ENCODE measurements at places on chromosomes 5 and 9.

DNA sequence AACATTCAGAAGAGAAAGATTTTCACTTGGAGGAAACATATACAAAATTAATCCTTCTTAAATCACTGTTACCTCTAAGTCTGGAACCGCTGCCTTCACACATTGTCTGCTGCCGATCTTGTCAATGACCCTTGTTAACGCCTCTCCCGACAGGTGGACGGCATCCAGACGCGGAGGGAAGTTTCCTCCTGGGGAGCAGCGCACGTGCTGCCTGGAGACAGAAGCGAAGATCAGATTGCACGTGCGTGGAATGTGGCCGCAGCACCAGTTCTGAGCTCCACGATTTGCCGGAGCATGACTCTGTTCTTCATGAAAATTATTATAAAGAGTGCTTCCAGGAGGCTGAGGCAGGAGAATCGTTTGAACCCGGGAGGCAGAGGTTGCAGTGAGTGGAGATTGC is 183.6 kb upstream of the IRX4 start:
- peak; percentile 24 for DNase-seq

GRCh38 chr9:96232164-96232538 is 69.8 kb downstream of the HSD17B3 start:
- DNase-seq, result no peak

DNA sequence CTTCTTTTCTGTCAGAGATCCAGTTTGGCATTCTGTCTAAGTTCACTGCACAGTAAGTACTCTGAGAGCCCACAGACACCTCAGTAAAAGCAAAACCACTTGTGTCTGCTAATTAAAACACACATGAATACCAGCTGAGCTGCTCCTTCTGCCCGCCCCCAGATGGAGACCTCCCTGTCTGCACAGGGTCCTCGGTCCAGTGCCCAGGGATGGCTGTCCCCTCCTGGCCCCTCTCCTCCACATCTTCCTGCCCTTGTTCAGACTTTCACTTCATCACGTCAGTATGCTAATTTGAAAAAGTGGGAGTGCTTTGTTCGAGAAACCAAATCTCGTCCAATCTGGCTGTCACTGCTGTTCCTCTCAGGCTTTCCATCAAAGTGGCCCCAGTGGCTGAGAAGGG is 43.5 kb downstream of the LIX1 start:
- DNase-seq, result no peak

DNA sequence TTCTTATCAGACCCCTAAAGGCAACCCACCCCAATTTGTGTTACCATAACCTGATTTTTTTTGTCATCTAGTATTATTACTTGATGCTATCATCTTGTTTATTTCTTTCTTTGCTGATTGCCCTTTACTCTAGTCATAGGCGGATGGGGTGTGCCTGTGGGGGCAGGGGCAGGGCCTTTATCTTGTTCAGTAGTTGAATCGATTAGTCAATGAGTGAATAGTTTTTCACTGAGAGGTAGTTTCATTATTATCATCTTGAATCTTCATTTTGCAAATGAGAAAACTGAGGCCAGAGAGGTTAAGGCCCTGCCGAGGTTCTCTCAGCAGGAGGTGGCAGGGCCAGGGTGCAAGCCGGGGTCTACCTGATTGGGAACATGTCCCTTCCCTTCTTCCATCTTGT is 9.4 kb upstream of the GM2A start:
- DNase-seq, result no peak

DNA sequence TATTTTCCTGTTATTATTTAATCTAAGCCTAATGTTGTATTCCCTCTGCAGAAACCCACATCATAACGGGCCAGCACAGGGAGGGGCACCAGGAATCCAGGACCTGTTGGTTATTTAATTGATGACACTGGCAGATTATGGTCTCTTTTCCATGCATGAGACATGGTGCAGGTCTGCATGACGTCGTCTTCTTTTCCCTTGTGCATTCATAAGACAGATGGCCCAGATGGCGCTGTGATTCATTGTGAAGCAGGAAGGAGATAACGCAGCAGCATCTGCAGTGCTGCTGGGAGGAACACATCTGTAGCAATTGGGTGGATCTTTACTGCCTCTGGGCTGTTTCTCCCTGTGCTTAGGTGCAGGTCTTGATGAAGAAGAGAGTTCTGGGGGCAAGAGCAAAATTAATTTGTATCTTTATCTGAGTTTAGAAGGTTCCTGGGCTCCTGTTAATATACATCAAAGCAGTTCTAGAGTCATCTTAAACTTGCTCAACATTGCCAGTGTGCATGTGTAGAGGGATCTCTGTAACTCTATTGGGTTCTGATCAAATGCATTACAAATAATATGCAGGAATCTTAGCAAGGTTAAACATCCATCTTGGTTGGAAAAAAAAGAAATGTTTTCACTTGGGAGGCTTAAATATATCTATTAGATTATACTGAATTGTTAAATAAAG is 176.1 kb downstream of the PCSK1 start:
- peak; percentile 79 for DNase-seq

DNA sequence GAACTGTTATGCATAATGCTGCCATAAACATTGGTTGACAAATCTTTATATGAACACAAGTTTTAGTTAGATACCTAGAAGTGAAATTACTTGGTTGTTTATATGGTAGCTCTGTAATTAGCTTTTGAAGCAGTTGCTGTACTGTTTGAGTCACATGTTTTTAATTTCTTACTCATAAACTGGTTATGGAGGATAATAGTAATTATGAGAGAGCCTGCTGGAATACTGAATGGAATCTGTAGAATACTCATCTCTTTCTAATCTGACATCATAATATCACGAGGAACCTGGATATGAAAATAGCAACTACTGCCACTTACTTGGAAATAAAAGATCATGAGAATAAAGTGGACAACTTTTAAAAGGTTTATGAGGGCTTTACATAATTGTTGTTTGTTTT is 509.2 kb downstream of the CETN3 start:
- DNase-seq, result no peak

- no peak for DNase-seq
These were observed 53.8 kb upstream of the ARAP3 start for GRCh38 chr5:141735823-141736222.

DNA sequence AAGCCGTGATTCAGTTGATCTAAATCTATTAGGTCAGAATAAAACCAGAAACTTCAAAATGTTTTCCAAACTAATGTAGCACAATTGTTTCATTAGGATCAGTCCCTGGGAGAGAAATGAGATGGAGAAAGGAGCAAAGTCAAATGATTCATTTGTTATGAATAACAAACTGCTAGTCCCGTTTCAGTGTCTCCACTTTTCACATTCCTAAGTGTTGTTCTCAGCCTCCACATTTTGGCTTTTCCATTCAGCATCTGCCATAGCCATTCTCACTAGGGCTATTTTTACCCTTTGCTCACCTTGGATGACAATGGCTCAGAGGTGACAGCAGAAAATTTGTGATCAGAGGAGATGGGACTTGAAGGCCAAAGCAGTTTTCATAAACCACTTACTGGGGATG is 314.1 kb upstream of the KIF2A start:
- no peak for DNase-seq

GRCh38 chr9:126851286-126851880 is 9.1 kb upstream of the ZBTB34 start:
- no peak for DNase-seq

DNA sequence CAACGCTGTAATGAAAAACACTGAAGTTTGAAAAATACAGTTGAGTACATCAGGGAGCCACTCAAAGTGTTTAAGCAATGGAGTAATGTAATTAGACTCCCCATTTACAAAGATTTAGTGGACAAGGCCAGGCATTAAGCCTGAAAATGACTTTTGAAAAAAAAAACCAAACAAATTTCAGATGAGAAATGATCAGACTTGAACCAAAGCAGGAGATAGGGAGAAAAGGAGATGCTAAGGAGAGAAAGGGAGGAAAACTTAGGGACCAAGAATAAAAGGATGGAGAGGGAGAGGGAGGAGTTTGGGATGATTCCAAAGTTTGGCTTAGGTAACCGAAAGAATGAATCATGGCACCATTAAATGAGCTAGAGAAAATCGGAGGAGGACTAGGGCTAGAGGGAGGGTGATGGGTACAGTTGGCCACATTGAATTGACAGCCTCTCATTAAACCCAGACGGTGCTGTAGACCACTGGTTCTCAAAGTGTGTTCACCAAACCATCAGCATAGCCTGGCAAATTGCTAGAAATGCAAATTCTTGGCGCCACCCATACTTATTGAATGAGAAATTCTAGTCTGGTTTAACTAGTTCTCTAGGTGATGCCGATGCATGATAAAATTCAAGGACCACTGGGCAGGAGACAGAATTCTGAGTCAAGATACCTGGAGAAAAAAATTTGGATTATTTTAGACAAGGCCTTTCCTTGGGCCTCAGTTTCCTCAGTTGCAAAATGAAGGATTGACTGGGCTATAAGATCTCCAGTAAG is 6.2 kb upstream of the CPEB4 start:
- no peak for DNase-seq

- DNase-seq, result no peak
These were observed 98.0 kb upstream of the SARDH start for GRCh38 chr9:133836001-133836758.

GRCh38 chr9:136821826-136822544 is 14.2 kb downstream of the RABL6 start:
- DNase-seq, result no peak

- DNase-seq, result peak; percentile 66
These were observed 209.7 kb downstream of the GADD45G start for GRCh38 chr9:89814340-89815040.

DNA sequence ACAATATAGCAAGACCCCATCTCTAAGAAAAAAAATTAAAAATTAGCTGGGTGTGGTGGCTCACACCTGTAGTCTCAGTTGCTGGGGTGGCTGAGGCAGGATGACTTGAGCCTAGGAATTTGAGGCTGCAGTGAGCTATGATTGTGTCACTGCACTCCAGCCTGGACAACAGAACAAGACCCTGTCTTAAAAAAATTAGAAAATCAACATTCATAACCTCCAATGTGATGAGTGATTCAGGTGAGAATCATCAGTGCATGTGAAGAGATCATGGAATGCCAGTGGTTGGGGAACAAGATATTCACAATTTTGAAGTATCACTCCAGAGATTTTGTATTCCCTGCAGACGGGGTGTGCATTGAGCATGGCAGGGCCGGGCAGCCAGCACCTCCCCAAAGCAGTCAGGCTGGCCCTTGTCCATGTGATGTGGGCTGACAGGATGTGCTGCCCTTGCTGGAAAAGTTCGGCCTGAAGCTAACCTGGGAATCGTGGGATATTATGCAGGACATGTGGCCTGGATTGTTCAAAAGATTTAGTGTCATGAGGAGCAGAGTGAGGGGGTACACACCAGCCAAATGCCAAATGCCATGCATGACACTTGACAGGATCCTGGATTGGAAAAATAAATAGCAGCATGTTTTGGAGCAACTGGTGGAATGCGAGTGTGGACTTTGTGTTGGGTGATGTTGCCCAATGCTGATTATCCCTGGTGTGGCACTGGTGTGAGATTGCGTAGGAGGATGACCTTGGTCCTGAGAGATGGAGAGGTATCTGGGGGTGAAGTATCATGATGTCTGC is 189.0 kb downstream of the RGS3 start:
- no peak for DNase-seq

DNA sequence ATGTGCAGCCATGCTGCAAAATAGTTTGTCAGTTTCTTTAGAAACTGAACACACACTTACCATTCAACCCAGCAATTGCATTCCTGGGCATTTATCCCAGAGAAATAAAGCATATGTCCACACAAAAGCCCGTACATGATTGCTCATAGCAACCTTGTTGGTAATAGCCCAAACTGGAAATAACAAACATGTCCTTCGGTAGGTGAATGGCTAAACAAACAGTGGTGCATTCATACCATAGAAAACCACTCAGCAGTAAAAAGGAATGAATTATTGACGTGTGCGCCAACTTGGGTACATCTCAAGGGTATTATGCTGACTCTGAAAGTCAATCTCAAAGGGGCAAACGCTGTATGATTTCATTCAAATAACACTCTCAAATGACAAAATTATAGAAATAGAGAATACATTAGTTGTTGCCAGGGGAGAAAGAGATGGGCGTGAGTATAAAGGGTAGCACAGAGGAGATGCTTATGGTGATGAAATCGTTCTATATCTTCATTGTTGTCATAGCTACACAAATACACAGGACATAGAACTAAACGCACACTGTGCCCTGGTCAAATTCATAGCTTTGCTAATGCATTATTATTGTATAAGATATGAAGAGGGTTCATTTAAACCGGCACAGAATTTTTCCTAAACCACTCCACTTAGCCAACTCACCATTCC is 58.2 kb downstream of the DRD1 start:
- DNase-seq, result peak; percentile 65

- no peak for DNase-seq
These were observed 18.9 kb downstream of the WHRN start for GRCh38 chr9:114486205-114486963.

GRCh38 chr5:67515020-67515689 is 318.6 kb upstream of the CD180 start:
- no peak for DNase-seq

DNA sequence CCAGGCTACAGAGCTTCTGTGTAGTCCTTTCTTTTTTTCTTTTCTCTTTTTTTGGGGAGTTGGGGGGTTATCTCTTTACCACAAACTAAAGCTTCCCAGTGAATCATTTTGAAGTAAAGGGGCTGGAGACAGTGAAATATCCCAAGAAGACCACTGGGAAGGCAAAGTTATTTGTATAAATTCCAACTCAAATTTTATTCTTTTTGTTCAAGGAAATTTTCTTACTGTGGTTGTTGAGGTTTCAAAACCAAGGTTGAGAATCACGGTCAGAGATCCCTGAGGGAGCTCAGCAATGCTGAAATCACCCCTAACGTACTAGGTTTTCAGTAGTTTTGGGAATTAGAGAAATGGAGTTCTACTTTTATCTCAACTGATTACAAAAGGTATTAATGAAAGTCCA is 175.7 kb downstream of the ARHGEF28 start:
- no peak for DNase-seq

- DNase-seq, result no peak
These were observed 3.1 kb upstream of the AHRR start for GRCh38 chr5:318341-318897.

DNA sequence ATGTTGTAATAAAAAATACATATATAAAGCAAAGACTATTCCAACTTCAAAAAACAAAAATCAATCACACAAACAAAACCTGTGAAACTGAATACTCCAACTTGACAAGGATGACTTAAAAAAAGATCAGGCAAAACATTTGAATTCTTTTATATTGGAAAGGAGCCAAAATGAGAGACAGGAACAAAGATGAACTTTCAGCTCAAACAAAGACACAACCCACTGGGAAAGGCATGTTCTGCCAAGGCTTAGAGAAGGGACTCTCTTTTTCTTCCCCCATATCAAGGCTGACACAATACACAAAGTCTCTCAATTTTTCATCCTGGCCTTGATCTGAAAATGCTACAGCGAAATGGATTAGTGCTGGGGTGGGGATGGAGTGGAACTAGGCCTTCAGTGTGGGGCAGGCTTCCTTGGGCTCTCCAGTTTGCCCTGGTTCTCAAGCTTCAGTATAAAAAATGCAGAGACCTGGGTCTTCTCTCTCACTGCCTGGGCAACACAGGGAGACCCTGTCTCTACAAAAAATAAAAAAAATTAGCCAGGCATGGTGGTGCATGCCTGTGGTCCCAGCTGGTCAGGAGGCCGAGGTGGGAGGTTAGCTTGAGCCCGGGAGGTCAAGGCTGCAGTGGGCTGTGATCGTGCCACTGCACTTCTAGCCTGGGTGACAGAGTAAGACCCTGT is 11.6 kb upstream of the FAM169A start:
- no peak for DNase-seq

Data from eye (tissue), 1 donor.